ENCODE measurements at places on chromosomes 6 and 20.

DNA sequence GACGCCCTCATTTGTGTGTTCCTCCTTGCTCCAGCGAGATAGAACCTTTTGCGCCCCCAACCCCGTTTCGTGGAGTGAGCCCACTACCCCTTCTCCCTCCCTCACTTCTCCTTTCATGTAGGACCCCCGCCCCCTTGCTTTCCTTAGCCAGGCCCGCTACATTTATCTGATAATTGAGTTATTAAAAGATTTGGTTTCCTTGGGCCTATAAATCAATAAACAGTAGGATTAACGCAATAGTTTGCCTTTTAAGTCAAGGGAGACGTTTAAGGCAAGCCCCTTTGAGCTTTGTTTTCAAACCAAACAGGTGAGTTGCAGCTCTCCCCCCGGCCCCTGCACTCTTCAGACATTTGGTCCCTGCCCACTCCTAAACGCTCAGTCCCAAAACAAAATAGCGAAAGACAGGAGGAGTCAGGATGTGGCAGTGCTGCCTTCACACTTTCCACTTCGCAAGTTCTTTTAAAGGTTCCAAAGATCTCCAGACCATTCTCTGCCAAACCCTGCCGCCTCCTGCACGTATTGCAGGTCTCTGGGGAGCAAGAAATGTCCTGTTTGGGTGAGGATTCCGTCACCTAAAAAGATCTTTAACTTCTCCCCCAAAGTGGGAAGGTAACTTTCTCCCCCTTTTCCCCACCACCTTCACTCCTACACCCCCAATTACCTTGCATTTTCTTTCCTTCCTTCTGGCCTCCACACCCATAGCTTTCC is 27.6 kb downstream of the TFAP2B start:
- DNase-seq = no peak

- DNase-seq = no peak
These were observed 11.5 kb downstream of the RNF217 start for GRCh38 chr6:124973780-124974179.

DNA sequence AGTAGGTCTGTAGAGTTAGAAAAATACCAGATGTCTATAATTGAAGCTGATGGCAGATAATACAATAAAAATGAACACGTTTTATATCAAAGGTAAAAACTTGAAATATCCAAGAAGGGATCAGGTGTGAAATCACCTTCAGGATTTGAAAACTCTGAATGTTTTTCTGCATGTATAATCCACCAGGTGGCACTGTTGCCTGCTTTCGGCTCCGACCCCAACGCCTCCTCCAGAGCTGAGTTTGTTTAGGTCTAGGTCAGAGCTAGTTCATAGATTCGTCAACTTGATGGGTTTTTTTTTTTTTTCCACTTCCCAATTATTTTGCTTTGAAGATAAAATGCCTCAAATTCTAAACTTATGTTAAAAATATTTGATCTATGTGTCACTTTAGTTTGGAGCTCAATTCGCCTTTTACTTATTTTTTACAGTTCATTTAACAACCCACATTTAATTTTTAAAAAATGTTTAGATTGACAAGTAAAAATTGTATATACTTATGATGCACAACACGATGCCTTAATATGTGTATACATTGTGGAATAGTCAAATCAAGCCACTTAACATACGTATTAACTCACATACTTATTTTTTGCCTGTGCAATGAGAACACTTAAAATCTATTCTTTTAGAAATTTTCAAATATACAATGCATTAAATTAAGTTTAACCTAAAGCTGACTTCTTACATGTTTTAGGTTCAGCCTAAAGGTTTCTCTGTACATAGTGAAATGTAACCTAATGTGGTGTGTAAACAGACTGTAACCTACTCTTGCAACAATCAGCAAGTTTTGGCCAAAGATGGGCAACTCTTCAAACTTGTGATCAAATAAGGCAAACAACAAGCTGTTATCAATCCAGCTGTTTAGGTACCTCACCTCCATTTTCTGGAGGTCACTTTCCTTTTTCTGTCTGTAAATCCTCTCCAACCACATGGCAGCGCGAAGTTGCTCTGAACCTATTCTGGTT is 39.4 kb upstream of the ENPP4 start:
- DNase-seq = peak; percentile 44

DNA sequence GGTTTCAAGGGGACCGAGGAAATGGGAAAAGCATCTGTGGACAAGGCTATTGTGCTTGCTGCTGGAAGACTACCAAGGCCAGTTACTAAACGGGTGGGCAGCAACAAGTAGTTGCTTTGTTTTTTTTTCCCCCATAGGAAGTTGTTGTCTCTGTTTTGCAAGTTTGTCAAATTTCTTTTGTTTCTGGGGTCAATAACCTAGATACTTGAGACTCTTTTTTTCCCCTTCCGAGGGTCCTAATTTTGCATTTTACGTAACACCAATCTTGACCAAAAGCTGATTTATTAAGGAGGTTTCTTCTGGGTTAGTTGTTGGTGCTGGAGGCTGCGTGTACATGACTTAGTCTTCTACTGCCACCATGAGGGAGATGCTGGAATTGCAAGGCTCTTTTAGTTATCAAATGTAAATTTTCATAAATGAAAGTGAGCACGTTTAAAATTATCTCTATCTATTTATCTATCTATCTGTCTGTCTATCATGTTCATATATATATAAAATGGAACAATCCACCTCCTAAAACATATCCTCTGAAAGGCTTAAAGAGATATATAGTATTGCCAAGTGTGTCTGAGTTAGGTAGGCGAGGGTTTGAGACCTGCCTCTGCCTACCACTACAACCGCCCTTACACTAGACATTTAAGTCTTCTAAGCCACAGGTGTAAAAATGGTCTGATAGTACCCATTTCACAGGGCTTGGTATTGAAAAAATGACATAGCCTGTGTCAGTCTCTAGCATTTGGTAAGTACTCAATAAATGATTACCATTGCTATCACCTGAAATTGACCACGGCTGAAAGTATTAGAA is 60.2 kb downstream of the GCLC start:
- DNase-seq = peak; percentile 69

DNA sequence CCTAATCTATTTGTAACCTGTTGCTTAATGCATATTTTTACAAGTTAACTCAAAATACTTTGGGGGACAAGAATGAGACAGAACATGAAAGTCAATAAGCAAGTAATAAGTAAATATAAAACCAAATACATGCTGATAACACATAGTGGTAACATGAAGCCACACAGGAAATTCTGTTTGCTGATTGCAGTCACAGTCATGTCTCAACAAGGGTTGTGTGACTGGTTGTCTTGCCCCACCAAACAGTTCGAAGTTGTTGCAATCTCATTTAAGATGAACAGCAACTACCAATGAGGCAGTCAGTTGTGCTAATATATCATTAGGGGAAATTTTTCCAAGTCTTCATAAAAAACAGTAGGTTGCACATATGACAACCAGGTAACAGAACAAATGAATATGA is 14.5 kb downstream of the CD24 start:
- DNase-seq = no peak

GRCh38 chr6:48229841-48230240 is 118.8 kb upstream of the PTCHD4 start:
- DNase-seq = peak; percentile 2

DNA sequence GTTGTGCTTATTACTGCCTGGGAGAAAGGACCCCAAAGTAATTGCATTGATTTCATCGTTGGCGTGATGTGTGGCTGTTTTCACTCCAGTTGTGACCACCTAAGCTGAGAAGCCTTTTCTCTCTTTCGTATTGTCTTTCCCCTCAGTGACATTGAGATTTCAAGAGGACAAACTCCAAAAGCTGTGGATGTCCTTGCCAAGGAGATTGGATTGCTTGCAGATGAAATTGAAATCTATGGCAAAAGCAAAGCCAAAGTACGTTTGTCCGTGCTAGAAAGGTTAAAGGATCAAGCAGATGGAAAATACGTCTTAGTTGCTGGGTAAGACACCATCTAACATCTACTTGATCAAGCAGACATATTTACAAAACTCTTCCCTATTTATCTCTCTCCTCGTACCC is 60.5 kb downstream of the MTHFD1L start:
- DNase-seq = no peak

Measured in EL (cell line).